ENCODE measurements at places on chromosomes 7 and 10.
A peak's percentile ranks its signal among the peaks of the same experiment; 100 is the strongest.

DNA sequence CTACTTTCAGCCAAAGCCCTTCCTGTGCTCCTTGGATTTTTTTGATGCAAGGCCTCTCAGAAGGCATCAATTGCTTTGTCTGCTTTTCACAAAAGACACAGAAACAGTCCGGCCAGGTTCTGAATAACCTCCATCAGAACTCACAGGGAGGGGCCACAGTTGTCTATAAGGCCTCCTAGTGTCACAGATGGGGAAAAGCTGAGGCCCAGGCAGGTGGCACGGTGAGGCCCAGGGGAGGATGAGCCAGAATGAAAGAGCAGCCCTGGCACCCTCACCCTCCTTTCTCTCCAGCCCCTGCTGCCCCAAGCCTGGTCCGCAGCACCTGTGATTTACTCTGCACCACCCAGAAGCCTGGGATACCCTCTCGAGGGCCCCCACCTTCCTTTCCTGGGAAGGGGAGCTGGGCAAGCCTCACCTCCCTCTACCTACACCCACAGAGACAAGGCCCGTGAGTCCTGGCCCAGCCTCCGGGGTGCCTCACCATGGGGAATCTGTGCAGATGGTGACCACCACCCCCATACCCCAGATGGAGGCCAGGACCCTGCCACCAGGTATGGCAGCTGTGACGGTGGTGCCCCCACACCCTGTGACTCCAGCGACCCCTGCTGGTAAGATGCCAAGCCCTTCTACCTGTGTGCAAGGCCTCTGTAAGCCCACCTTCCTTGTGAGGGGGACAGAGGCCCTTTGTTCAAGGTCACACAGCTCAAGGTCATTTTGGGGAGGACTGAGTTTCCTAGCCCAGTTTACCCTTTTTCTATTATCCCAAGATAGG lies 26.2 kb upstream of the ZNF467 start:
- DNase-seq = peak; percentile 55

DNA sequence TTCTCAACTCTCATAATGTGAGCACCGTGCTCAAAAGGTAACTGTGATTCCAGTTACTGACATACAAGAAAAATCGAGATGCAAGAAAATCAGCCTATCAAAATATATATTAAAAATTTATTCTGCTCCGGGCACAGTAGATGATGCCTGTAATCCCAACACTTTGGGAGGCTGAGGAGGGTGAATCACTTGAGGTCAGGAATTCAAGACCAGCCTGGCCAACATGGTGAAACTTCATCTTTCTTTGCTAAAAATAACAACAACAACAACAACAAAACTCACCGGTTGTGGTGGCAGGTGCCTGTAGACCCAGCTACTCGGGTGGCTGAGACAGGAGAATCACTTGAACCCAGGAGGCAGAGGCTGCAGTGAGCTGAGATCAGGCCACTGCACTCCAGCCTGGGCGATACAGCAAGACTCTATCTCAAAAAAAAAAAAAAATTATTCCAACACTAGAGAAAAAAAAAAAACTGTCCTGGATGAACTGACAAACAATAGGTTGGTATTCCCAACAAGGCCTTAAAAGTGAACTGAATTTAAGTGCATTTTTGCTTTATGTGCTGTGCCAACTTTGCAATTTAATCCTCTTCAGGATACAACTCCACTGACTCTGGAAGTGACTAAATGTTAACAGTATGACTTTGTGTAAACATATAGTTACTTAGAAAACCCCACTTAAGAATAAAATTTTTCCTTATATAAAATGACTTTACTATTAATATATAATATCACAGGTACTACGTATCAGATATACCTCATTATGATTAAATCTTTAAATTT lies 51.1 kb downstream of the JMJD1C start:
- DNase-seq = no peak

- DNase-seq = no peak
These were observed 139.8 kb downstream of the ARHGAP22 start for GRCh38 chr10:48464871-48465736.

DNA sequence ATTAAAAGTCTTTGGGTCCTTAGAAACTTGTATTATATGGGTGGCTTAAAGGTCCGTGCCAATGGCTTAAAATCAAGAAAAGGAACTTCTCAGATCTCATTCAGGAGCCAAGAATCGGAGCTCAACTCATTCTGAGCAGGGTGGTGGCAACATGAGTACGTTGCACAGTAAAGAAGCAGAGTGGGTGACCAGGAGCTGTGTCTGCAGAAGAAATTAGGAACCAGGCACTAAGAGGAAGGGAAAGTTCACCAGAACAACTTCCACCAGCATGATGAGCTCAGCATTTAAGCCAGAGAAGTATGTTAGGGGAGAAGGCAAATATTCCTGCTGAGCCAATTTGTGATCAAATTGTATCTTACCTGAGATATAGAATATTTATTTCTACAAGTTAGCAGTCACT lies 236.0 kb upstream of the NRP1 start:
- DNase-seq = no peak

- no peak for DNase-seq
These were observed 117.5 kb upstream of the HGF start for GRCh38 chr7:81887098-81888090.

DNA sequence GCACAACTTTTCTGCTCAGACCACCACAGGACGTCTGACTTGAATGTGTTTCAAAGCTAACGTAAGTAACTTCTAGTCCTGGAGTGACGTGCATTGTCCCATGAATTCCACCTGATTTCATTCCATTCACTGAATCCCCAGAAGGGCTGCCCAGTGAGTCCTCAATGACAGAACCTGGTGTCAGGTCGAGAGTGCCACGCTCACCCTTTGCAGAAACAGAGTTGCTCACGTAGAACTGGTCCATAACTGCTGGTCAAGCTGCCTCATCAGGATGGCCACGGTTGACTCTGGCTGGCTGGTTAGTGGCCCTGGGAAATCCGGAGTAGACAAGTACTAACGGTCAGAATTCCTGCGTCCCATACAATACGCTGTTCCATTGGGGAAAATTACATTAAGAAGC lies 50.6 kb upstream of the UBE3C start:
- no peak for DNase-seq

DNA sequence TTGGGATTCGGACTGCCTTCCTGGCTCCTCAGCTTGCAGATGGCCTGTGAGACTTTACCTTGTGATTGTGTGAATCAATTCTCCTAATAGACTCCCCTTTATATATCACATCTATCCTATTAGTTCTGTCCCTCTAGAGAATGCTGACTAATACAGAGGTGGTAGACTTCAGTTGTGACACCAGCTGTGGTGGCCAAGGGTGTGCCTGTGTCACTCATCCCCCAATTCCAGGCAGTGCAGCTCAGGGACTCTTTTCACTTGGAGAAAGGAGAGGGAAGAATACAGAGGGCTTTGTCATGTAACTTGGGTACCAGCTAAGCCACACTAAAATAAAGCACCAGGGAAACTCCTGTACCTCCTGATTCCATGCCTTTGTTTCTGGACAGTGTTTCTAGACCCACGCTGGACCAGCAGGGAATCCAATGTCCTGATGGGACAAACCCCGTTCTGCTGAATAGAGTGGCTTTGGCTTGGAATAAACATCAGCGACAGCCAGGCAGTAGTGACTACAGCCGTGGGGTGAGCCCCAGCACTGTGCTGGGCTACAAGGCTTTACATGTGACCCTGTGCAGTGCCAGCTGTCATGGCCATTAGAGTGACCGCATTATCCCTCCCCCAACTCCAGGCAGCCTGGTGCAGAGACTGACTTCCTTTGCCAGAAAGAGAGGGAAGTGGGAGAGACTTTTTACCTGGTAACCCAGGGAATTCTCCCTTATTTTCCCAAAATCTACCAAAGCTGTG lies 233.6 kb downstream of the ANK3 start:
- DNase-seq = no peak

DNA sequence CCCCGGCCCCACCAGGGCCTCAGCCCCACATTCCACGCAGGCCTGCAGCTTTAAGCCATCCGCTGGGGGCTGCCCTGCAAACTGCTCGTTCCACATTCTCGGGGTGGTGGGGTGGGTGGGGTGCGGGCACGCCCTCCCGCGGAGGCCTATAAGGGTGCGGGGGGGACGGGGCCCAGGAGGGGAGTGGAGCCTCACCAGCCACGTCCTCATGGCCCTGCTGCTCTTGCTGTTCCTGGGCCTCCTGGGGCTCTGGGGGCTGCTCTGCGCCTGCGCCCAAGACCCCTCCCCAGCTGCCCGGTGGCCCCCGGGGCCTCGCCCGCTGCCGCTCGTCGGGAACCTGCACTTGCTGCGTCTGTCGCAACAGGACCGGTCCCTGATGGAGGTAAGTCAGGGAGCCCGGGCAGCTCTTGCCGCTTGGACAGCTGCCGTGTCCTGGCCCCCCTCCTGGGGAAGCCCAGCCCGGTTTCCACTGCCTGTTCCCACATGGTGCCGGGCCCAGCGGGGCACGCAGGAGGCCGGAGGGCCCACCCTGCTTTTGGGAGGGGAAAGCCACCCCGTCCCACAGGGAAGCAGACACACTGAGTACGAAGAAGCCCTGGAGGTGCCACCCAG lies at the start of gene CYP2W1:
TSS of gene CYP2W1 (plus strand) at position 178 of the 612 bp plus-strand sequence. CDS start at position 209, 31 bp downstream.
- no peak for DNase-seq

- DNase-seq = no peak
These were observed 96.0 kb downstream of the MTERF1 start for GRCh38 chr7:91784469-91784868.

- no peak for DNase-seq
These were observed 78.9 kb upstream of the EGR2 start for GRCh38 chr10:62895063-62895462.

DNA sequence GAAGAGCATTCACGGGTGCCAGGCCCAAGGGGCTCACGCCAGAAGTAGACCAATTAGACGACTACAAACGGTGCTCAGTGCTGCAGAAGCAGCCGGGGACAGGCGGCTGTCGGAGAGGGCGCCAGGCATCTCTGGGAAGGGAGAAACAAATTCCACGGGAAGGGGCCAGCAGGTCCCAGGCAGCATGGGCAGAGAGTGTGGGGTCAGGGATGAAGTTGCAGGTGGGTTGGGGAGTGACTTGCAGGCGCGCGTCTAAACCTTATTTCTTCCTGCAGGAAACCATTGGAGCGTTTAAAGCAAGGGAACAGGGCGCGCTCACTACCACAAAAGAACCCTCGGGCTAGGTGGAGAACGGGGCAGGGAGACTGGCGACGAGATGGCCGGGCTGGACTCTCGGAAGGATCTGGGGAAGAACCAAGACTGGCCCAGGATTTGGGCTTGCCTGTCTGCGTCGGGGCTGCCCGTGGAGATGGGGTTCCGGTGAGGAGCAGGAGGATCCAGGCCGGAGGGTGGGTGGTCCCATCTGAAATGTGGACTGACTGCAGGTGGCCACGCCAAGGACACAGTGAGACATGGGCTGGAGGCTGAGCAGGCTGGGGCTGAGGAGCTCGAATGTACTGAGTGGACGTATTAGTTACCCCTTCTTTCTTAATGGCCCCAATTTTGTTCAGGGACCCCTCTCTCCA lies 116.3 kb upstream of the DIP2C start:
- no peak for DNase-seq
